RPMI7951 (cell line): ENCODE measurements at places on chromosomes 13 and 19.
A peak's percentile ranks its signal among the peaks of the same experiment; 100 is the strongest.

DNA sequence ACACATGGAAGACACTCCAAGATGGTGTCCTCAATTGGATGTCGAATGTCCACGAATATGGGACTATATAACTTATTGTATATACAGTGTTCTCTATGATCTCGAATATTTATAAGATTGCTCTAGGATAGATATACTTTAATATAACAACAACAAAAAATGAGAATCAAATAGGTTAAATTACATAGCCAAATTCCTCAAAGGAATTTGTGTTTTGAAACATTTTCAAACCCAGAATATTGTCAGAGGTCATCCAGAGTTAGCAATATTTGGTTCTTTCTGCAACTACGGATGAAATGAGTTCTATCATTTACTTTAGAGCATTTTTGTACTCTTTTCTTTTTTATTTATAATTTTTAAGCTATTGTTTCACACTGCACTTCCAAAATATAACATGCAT lies 857.8 kb downstream of the GPC5 start:
- DNase-seq: no peak

DNA sequence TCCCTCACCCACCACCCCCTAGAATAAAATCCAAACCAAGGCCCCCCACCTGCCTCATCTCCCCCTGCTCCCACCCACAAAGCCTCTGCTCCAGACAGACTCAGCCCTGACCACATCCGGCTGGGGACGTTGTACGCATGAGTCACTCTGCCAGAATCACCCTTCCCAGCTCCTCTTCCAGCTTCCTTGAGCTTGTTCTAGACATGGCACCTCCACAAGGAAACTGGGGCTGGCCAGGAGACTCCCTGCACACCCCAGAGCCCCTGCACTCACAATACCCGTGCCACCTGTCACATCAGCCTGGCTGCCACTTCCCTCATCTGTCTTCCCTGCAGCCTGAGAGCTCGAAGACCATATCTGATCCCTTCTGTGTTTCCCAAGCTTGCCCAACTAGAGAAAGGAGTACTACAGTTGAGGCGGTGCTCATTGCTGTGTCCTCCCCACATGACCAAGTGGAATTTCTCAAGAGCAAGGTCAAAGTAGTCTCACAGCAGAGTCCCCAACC lies 9.7 kb downstream of the DEDD2 start:
- DNase-seq: peak; percentile 86

- DNase-seq: no peak
Measured at GRCh38 chr19:17950310-17951156, 16.4 kb upstream of the KCNN1 start.

GRCh38 chr13:74026753-74027152 lies 107.5 kb downstream of the KLF12 start:
- DNase-seq: no peak

DNA sequence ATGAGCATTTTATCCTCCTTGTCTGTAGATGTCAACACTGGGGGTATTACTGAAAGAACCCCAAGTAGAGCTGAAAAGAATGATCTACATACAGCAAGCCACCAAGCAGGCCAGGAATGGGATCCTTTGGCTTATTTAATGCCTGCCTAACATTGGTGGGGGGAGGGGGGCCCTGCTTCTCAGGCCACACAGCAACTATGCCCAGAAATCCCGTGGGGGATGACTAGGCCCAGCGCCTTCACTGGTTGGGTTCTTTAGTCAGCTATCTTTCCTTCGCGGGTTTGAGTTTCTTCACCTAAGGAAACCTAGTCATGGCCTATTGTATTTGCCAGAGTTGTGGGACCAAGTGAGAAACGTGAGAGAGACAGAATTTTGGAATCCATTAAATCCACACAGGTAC lies 80.5 kb downstream of the CCNA1 start:
- no peak for DNase-seq

DNA sequence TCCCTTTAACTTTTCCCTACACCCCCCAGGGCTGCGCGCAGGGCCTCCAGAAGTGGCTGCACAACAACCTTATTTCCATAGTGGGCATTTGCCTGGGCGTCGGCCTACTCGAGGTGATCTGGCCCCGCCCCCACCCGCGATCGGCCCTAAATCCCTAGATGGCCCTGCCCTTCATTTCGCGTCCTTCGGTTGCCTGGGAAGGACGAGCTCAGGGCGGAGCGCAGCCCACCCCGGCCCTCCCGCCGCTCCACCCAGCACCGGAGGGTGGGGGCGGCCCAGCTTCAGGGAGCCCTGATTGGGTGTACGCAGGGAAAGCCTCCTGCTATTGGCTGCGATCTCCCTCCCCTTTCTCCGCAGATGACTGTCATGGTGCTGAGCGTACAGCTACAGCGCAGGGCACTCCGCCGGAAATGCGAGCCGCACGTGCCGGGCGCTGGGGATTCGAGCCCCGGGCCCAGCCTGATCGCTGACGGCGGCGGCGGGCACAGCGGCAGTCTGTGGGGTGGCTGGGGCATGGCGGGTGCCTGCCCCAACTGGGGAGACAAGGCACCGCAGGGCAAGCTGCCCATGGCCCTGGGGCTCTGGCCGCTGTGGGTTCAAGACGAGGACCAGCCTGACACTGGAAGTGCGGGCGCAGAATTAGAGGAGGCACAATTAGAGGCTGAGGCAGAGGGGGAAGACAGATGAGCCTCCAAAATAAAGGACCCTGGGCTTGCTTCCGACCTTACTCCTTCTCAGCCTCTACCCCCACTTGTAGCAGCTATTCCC lies 4.3 kb downstream of the CD37 start:
- DNase-seq: peak; percentile 79

DNA sequence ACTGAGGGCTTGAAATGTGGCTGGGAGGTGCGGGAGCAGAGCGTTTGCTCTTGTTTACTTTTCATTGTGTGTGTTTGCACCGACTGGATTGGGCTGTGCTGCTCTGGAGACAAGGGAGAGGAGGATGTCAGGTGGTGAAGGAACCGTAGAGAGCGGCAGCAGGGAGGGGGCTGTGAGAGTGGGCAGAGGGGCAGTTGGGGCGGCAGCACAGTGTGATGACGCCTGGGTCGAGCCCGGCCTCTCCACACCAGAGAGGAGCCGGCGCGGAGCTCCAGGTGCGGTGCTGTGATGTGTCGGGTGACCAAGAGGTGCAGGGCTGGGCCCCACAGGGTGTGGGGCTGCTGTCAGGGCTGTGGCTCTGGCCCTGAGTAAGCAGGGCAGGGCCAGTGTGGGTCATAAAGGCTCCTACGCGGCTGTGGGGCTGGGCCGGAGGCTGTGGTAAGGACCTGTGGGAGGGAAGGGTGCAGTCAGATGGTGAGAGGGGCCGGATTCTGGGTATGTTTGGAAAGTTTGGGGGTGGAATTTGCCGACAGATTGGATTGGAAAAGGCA lies 10.5 kb downstream of the NAXD start:
- no peak for DNase-seq

DNA sequence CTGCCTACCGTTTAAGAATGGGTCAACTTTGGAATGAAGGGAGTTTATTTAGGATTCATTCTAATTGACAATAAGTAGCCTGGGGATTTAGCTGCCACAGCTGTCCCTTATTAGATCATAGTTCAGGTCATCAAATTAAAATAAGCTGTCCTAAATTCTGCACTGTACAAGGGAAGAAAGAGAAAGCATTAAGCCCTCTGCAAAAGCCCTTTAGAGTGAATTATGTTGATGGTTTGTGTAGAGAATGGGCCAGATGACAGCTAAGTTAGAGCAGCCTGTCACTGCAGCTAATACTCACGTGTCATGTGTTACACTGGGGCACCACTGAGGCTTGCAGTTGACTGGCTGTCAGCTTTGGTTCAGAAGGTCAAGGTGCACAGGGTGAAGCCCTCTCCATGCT lies 737.1 kb upstream of the SLC10A2 start:
- no peak for DNase-seq

- no peak for DNase-seq
Measured at GRCh38 chr13:44622261-44622660, 46.1 kb upstream of the TSC22D1 start.

DNA sequence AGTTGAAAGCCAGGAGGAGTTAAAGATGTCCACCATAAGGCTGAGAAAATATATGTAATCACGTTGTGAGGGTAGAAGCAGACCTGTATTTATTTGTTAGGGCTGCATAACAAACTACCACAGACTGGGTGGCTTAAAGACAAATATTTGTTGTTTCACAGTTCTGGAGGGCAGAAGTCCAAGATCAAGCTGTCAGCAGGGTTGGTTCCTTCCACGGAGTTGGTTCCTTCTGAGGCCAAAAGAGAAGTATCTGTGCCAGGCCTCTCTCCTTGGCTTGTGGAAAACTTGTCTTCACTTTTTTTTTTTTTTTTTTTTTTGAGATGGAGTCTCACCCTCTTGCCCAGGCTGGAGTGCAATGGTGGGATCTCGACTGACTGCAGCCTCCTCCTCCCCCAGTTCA lies 73.7 kb upstream of the SLAIN1 start:
- DNase-seq: no peak

DNA sequence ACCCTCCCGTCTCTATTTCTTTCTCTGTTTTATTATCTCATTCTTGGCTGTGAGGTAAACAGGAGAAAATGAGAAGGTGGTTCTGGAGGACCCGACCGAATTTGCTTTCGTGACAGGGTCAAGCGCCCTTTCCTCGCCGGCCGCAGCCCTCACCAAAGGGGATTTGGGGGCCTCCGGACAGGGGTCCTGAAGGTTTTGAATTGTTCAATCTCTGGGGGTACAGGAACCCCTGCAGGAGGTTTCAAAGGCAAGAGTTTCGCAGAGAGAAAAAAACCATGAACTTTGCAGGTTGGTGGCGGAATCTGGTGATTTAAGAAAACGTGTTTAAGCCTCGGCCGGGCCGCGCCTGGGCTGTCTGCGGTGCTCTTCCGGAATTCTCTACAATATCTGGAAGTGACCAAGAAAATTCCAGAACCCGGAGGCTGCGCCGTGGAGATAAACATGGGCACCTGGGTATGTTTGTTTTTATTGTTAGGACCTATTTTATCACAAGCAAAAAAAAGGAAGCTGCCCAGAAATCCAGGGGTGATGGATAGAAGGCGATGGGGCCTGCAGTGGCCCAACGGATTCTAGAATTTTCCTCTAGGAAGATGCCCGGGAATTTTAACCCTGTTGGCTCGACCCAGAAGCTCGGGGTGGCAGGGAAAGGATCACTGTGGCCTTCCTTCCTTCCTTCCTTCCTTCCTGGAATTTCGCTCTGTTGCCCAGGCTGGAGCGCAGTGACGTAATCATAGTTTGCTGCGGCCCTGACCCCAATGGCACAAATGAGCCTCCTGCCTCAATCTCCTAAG lies 14.2 kb upstream of the PTBP1 start:
- no peak for DNase-seq

GRCh38 chr13:110421061-110421460 lies 114.0 kb downstream of the COL4A2 start:
- DNase-seq: no peak

GRCh38 chr13:76715075-76715474 lies 171.1 kb downstream of the KCTD12 start:
- no peak for DNase-seq

GRCh38 chr19:18765224-18765623 lies 25.9 kb downstream of the COMP start:
- no peak for DNase-seq

DNA sequence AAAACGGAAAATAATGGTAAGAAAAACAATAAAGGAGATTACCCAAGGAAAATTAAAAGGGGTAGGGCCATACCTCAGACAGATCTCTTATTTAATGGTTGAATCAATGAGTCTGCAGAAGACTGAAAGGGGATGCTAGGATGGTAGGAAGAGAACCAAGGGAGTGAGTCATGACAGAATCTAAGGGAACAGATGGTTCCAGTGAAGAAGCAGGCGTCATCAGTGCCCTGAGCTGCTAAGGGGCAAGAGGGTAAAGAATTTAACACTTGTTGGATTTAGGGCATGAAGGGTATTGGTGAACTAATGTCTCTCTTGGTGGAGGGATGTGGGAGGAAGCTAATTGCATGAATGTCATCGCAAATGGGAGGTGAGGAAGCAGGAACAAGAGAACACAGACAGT lies 329.2 kb upstream of the TSHZ3 start:
- DNase-seq: peak; percentile 31

- no peak for DNase-seq
Measured at GRCh38 chr19:51529301-51529700, 2.2 kb downstream of the SIGLEC6 start.

DNA sequence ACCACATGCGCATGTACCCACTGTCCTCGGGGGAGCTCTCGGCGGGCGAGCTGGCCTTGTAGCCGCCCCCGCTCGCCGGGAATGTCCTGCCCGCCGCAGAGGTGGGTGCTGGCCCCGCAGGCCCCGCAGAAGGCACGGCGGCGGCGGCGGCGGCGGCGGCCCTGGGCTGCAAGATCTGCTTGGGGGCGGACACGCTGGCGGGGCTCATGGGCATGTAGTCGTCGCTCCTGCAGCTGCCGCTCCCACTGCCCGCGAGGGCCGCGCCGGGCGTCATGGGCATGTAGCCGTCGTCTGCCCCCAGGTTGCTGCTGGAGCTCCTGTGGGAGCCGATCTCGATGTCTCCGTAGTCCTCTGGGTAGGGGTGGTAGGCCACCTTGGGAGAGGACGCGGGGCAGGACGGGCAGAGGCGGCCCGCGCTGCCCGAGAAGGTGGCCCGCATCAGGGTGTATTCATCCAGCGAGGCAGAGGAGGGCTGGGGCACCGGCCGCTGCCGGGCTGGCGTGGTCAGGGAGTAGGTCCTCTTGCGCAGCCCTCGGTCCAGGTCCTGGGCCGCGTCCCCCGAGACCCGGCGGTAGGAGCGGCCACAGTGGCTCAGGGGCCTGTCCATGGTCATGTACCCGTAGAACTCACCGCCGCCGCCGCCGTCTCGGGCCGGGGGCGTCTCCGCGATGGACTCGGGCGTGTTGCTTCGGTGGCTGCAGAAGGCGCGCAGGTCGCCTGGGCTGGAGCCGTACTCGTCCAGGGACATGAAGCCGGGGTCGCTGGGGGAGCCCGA lies 2.4 kb downstream of the IRS2 start:
- DNase-seq: no peak

DNA sequence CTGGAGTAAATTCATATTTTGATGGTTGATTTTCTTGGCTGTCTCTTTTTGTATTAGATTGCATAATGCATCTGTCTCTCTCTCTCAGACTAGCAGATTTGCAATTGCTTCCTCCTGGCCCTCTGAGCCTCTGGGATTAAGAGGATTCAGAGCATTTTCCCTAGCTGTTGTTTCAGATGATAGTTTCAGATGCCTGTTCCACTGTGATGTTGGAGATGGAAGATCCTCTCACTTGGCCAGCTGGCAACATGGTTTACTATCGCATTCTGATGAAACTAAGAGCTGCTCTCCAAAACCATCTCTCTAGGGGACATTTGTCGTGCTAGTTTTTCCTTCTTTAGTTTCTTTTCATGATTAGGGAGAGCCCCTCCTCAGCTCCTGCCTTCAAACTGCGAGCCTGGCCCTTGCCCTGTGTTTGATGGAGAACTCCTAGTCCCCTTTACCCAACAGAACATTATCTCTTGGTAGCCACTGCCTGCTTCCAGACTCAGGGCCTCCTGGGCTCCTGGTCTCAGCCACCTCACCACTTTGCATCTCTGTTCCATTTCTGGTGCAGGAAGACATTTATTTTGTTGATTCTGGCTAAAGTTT lies 244.6 kb downstream of the B3GLCT start:
- no peak for DNase-seq

- DNase-seq: peak; percentile 26
Measured at GRCh38 chr13:79802389-79803085, 321.6 kb downstream of the NDFIP2 start.

- DNase-seq: no peak
Measured at GRCh38 chr13:60753641-60754040, 356.6 kb downstream of the TDRD3 start.
